Transverse colon (tissue), 4 donors: ENCODE measurements at places on chromosomes 11 and 22. TPM values are rescaled to one million over a fixed set of nuclear protein-coding genes. Genes with fewer than 3 reads are reported as not detected.

DNA sequence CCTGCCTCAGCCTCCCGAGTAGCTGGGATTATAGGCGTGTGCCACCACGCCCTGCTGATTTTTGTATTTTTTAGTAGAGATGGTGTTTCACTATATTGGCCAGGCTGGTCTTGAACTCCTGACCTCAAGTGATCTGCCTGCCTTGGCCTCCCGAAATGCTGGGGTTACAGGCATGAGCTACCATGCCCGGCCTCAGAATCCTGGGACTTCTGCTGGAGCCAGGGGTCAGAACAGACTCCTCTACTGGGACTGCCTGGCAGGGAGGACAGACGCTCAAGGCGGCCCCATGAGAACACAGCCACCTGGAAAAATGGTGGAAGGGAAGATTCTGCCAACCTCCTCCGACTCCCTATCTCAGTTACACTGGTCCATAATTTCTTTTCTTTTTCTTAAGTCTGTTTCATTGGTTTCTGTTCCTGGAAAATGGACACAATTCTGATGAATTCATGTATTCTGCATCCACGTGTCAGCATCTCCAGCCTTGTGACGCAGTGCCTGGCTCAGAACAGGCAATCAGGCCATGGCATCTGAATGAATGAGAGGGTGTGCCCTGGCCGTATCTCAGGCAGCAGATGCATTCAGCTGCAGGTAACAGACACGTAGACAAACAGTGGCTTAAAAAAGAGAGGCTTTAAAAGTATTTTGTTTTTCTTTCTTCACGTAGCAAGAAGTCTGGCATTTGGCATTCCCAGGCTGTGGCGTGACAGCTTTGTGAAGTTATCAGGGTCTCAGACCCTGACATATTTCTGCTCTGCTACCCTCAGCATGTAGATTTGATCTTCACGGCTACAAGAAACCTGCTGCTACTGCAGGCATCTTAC is 4.8 kb downstream of the SMIM38 start:
- peaks cover 10% of the 10 kb centered on the region for H3K27me3 ChIP-seq
- peaks cover 9% of the 10 kb centered on the region for H3K4me1 ChIP-seq
- H3K36me3 ChIP-seq = no peaks in the 10 kb centered on the region
- no peak overlapping the region for H3K4me3 ChIP-seq
- DNase-seq = no peak

The CACNA1I gene
- 1.1 TPM for total RNA-seq

DNA sequence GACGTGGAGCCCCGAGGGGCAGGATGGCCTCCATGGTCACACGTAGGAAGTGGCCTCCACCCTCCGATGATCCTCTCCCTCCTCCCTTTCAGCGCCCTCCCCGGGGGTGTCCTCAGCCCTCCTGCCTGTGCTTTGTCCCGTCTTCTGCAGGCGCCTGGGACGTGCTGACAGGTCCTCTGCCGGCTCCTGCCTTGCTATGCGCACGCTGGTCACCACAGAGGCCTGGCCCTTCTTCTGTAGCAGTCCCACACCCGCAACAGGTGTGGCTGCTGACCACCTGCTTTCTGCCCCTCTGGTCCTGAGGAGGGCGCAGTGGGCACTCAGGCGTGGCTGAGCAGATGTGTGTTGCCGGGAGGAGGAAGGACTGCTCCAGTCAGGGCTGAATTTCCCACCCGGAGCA is 27.7 kb upstream of the PPP6R3 start:
- H3K4me1 ChIP-seq = peaks cover 4% of the 10 kb centered on the region
- H3K4me3 ChIP-seq = no peak overlapping the region
- DNase-seq = no peak
- no peaks in the 10 kb centered on the region for H3K27me3 ChIP-seq

The MMP27 gene
- total RNA-seq = not detected

DNA sequence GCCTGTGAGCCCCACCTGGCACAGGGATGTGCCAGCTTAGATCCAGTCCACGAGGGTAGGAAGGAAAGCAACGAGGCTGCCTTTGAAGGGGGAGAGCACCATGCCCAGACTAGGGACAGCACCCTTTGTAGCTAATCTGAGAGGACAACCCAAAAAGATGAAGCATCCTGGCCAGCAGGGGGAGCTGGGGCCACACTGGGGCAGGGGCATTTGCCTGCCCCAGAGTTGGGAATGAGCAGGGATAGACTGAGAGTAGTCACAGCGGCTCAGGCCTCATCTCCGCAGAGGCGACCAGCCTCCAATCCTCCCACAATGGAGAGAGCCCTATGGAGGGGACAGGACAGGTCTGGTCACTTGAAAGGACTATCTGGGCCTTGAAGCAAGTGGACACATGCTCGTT is 16.4 kb downstream of the LMO1 start:
- H3K4me3 ChIP-seq = no peak overlapping the region
- no peaks in the 10 kb centered on the region for H3K27me3 ChIP-seq
- H3K4me1 ChIP-seq = no peaks in the 10 kb centered on the region
- H3K27ac ChIP-seq = no peak overlapping the region

The SMTN gene
- total RNA-seq = 266 TPM

The SLC22A9 gene
- not detected for total RNA-seq

GRCh38 chr11:61955422-61956135 is 5.4 kb downstream of the BEST1 start:
- peak; percentile 46 for DNase-seq
- H3K27ac ChIP-seq = peak overlapping the region; percentile 74
- peaks cover 15% of the 10 kb centered on the region for H3K4me1 ChIP-seq
- H3K27me3 ChIP-seq = peaks cover 16% of the 10 kb centered on the region
- H3K4me3 ChIP-seq = peak overlapping the region; percentile 23
- no peaks in the 10 kb centered on the region for H3K36me3 ChIP-seq

DNA sequence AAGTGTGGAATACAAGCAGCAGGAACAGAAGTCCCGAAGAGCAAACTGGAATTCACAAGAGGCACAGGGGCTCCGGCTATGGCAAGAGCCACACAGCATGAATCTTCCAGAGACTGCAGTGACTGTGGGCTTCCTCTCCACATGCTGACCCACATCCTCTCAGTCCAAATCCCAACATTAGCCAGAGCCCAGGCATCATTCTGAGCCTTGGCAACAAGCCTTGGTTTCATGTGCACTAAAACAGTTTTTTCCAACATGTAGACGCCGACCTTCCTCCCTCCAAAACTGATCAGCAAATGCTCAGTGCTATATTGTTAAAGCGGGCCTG is 91.7 kb upstream of the CSNK2A3 start:
- H3K27me3 ChIP-seq = no peaks in the 10 kb centered on the region
- no peaks in the 10 kb centered on the region for H3K36me3 ChIP-seq
- H3K4me1 ChIP-seq = peaks cover 5% of the 10 kb centered on the region
- H3K27ac ChIP-seq = no peak overlapping the region

GRCh38 chr22:28714043-28714628 is 27.5 kb downstream of the CHEK2 start:
- DNase-seq = no peak
- H3K36me3 ChIP-seq = no peaks in the 10 kb centered on the region
- no peak overlapping the region for H3K4me3 ChIP-seq
- no peaks in the 10 kb centered on the region for H3K4me1 ChIP-seq
- no peaks in the 10 kb centered on the region for H3K27me3 ChIP-seq
- no peak overlapping the region for H3K27ac ChIP-seq

DNA sequence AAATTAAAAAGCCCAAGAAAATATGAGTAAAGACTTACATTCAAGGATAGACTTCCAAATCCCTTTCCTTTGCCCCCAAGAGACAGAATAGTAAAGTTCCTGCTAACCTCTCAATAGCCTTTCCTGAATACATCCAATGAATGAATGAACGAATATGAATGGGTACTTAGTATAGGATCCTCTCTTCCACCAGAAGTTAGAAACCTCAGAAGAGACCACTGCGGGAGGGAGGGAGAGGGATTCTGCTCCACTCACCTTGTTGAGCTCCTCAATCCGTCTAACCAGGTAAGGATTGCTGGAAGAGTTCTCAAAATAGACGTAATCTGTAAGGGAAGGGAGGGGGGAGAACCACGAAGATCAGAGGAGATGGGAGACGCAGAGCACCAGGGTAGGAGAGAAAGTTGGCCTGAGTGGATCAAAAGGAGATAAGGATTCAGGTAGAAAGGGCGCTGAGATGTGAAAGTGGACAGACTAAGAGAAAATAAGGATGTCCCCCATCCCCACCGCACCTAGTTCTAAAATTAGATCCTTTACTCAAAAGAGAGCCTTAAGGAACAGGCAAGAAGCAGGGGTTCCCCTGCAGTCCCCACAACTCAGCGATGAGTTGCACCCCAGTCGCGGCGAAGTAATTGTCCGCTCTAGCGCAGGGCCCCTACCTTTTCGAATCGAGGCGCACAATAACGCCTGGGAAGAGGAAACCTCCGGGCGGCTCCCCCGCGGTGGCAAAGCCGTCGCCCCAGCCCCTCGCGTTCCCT is 1.1 kb downstream of the MTA2 start:
- H3K27me3 ChIP-seq = no peaks in the 10 kb centered on the region
- H3K4me3 ChIP-seq = peak overlapping the region; percentile 99
- peaks cover 45% of the 10 kb centered on the region for H3K4me1 ChIP-seq
- no peaks in the 10 kb centered on the region for H3K36me3 ChIP-seq
- H3K27ac ChIP-seq = peak overlapping the region; percentile 97
- DNase-seq = no peak

The TENM4 gene
- total RNA-seq = 0.14 TPM

The NNMT gene
- total RNA-seq = 178 TPM

The LMO2 gene
- total RNA-seq = 1.4 TPM

GRCh38 chr22:24592851-24593558 is at the start of gene LRRC75B:
LRRC75B (minus strand) TSS chr22:24593073; CDS start chr22:24593039, 34 bp downstream.
- no peaks in the 10 kb centered on the region for H3K27me3 ChIP-seq
- peak within 1 kb of the TSS; percentile 70 for H3K4me3 ChIP-seq

The PTPRJ gene
- total RNA-seq = 25.3 TPM

DNA sequence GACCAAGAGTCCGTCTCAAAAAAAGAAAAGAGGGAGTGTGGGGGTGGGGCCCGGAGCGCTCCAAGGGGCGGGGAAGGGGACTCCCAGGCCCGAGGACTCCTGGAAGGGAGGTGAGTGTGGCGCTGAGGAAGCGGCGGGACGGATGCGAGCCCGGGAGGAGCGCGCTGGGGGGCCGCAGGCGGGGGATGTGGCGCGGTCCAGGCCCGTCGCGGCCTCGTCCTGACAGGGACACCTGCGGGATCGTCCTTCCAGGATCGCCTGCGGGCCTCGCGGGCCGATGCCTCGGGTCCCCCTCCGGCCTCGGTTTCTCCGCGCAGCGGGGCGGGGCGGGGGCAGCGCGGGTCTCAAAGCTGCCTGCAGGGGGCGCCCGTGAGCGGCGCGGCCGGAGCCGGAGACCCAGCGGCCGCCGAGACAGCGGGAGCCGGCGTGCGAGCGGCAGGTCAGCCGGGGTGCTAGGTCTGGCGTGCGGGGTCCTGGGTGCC is 3.8 kb upstream of the ADORA2A start:
- H3K4me1 ChIP-seq = no peaks in the 10 kb centered on the region
- DNase-seq = peak; percentile 56
- no peaks in the 10 kb centered on the region for H3K36me3 ChIP-seq
- peak overlapping the region; percentile 54 for H3K4me3 ChIP-seq

- no peak overlapping the region for H3K27ac ChIP-seq
- H3K4me3 ChIP-seq = no peak overlapping the region
- no peak for DNase-seq
- no peaks in the 10 kb centered on the region for H3K36me3 ChIP-seq
Observed at GRCh38 chr11:47109727-47110246, 66.9 kb downstream of the ARFGAP2 start.

DNA sequence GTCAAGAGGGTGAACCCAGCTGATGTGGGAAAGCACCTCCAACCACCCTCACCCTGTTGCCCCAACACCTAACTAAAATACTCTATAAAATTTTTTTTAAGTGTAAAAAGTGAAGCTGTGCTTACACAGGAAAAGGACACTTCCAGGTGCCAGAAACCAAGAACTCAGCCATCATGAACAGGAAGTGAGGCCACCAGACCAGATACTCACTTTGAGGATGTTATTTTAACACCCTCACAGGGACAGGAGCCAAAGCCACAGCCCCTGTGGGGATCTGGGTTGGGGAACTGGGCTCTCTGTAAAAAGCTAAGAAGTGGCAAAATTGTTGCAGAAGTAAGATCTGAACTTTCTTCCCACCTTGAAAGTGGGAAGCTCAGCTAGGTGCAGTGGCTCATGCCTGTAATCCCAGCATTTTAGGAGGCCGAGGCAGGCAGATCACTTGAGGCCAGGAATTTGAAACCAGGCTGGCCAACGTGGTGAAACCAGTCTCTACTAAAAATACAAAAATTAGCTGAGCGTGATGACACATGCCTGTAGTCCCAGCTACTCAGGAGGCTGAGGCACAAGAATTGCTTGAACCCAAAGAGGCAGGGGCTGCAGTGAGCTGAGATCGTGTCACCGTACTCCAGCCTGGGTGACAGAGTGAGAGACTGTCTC is 3.8 kb downstream of the RSPH14 start:
- H3K4me1 ChIP-seq = peaks cover 16% of the 10 kb centered on the region
- peak overlapping the region; percentile 51 for H3K27ac ChIP-seq
- no peaks in the 10 kb centered on the region for H3K36me3 ChIP-seq
- H3K27me3 ChIP-seq = no peaks in the 10 kb centered on the region

- no peak overlapping the region for H3K4me3 ChIP-seq
- no peak for DNase-seq
- no peaks in the 10 kb centered on the region for H3K4me1 ChIP-seq
- H3K36me3 ChIP-seq = no peaks in the 10 kb centered on the region
- H3K27ac ChIP-seq = no peak overlapping the region
- H3K27me3 ChIP-seq = no peaks in the 10 kb centered on the region
Observed at GRCh38 chr22:46469711-46470110, 67.7 kb downstream of the CELSR1 start.

DNA sequence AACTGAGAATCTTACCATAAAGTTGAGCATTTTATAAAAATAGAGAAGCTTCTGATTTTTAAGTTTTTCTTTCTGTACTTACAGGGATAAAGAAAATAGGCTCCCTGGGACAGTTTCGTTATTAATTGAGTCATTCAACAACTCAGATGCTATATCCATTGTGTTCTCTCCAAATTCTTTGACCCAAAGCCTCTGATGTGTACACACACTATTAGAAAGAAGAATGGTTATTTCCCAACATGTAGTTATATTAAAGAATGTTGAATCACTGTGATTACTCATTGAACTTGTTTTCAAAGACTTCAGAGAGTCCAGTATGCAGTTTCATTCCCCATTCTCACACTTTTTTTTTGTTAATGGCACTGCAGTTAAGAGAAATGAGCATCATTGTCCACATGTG is 734.3 kb upstream of the ARHGAP42 start:
- H3K27ac ChIP-seq = no peak overlapping the region
- H3K4me1 ChIP-seq = no peaks in the 10 kb centered on the region
- no peak overlapping the region for H3K4me3 ChIP-seq
- H3K27me3 ChIP-seq = no peaks in the 10 kb centered on the region
- no peak for DNase-seq
- no peaks in the 10 kb centered on the region for H3K36me3 ChIP-seq

GRCh38 chr22:19215360-19215759 is 36.8 kb upstream of the SLC25A1 start:
- H3K4me1 ChIP-seq = no peaks in the 10 kb centered on the region
- no peaks in the 10 kb centered on the region for H3K27me3 ChIP-seq
- H3K4me3 ChIP-seq = no peak overlapping the region
- H3K36me3 ChIP-seq = no peaks in the 10 kb centered on the region

GRCh38 chr11:105838668-105839384 is 183.2 kb downstream of the MSANTD4 start:
- no peaks in the 10 kb centered on the region for H3K4me1 ChIP-seq
- no peak overlapping the region for H3K4me3 ChIP-seq
- H3K27ac ChIP-seq = no peak overlapping the region
- no peaks in the 10 kb centered on the region for H3K36me3 ChIP-seq
- no peaks in the 10 kb centered on the region for H3K27me3 ChIP-seq
- DNase-seq = no peak

- no peak overlapping the region for H3K27ac ChIP-seq
- H3K36me3 ChIP-seq = no peaks in the 10 kb centered on the region
- no peak overlapping the region for H3K4me3 ChIP-seq
- H3K27me3 ChIP-seq = no peaks in the 10 kb centered on the region
- H3K4me1 ChIP-seq = no peaks in the 10 kb centered on the region
Observed at GRCh38 chr22:42061041-42061440, 9.6 kb downstream of the NAGA start.

The CHRM1 gene
- total RNA-seq = not detected

GRCh38 chr11:75582895-75583717 is 21.1 kb downstream of the SERPINH1 start:
- H3K4me1 ChIP-seq = peaks cover 13% of the 10 kb centered on the region

The CREB3L1 gene
- total RNA-seq = 43.4 TPM
